ENCODE measurements at places on chromosomes 2 and 18. TPM values are rescaled to one million over a fixed set of nuclear protein-coding genes. Genes with fewer than 3 reads are reported as not detected.

DNA sequence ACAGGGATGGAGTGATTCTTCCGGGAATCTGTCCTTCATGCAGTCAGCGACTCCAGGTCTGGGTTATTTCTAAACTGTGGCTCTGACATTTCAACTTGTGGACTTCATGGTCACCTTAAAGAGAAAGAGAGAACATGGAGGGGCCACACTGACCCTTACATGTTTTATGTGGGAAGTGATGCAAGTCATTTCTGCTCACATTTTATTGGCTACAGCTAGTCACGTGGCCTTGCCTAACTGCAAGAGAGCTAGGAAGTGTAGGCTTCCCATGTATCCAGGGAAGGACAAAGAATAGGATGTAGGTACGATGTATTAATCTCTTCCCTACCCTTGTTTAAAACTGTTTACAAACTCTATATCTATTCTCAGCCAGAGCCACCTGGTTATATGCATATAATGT lies 30.3 kb upstream of the AFTPH start:
- H3K36me3 ChIP-seq = no peaks in the 10 kb centered on the region
- H3K4me3 ChIP-seq = no peak overlapping the region
- H3K4me1 ChIP-seq = peaks cover 4% of the 10 kb centered on the region

DNA sequence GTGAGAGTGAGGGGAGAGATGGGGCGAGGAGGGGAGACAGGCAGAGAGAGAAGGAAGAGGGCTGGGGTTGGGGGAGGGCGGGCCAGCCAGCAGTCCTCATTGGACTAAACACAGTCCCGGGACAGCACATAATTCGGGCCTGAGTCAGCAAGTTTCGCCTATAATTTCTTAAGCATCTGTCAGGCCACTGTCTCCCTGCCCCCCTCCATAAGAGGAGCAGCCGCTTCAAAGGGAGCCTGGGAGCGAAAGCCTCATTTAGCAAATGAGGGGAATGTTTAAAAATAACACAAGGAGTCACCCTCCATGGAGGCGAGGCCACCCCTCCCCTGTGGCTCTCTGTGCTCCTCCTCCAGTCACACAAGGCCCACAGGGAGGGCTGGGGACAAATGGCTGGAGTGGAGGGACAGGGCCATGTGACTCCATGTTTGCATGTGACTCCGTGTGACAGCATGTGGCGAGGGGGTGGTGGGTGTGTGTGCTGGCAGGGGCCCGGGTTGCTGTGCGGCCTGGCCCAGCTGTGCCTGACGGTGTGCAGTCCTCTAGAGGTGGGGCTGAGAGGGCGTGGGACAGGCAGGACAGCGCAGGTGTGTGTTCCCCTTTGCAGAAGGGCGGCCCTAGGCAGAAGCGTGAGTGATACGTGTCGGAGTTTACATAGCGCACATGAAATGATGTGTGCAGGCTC lies 162.4 kb downstream of the CELF4 start:
- H3K27me3 ChIP-seq = no peaks in the 10 kb centered on the region
- H3K36me3 ChIP-seq = no peaks in the 10 kb centered on the region
- H3K4me3 ChIP-seq = no peak overlapping the region

DNA sequence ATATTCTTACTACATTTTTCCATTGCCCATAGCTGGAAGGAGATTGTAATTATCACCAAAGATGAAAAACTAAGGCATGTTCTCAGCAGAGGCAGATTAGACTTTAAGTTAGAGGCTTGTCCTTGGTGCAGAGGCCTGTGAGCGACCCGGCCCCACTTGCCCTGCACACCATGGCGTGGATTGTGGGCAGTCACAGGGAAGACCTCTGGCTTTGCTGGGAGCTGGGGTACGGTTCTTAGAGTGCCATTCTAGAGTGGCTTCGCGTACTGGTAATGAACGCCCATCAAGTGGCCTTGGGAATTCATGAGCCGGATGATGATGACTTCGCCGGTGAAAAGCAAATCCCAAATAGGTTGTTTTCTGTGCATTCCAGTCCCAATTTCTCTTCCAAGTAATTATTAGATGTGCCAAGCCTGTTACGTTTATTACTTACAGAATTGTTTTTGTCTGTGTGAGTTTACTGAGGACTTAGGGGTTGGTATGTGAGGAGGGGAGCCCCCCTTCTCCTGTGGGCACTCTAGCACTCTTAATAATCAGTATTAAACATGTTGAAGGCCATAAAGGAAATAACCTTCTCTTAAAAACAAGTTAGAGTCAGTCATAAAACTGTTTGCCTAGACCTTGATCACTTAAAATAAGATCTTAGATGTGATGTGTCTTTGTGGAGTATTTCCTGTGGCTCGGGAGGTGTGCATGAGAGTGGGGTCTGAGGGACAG lies 90.6 kb downstream of the LDLRAD4 start:
- no peak for DNase-seq
- no peak overlapping the region for H3K4me3 ChIP-seq
- no peaks in the 10 kb centered on the region for H3K27me3 ChIP-seq
- peak overlapping the region; percentile 49 for H3K27ac ChIP-seq
- H3K4me1 ChIP-seq = peaks cover 62% of the 10 kb centered on the region

- H3K27me3 ChIP-seq = peaks cover 43% of the 10 kb centered on the region
- H3K36me3 ChIP-seq = peaks cover 5% of the 10 kb centered on the region
- no peaks in the 10 kb centered on the region for H3K4me1 ChIP-seq
- DNase-seq = no peak
- H3K27ac ChIP-seq = no peak overlapping the region
Measured at GRCh38 chr2:237488901-237489860, 2.1 kb downstream of the MLPH start.

DNA sequence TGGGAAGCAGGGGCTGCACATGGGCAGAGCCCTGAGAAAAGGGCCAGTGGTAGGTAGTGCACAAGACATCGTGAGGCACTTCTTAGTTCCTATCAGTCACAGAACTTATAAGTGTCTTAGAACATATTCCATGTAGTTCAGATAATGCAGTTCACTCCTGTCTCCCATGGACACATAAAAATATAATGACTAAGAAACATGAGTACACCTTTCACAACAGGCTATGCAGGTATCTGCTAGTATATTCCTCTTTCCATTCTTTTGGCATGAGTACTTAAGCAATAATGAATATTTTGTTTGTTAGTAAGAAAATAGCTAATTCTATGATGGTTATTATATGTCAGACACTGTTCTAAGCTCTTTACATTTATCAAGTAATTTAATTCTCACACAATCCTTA lies 808.4 kb downstream of the BCL11A start:
- no peak overlapping the region for H3K27ac ChIP-seq
- no peaks in the 10 kb centered on the region for H3K4me1 ChIP-seq
- no peaks in the 10 kb centered on the region for H3K27me3 ChIP-seq
- no peak for DNase-seq

- no peak overlapping the region for H3K27ac ChIP-seq
- no peak overlapping the region for H3K4me3 ChIP-seq
- peaks cover 15% of the 10 kb centered on the region for H3K27me3 ChIP-seq
- no peaks in the 10 kb centered on the region for H3K36me3 ChIP-seq
- DNase-seq = no peak
Measured at GRCh38 chr2:237213315-237214022, 127.8 kb downstream of the COPS8 start.

- H3K4me3 ChIP-seq = no peak overlapping the region
- H3K27ac ChIP-seq = no peak overlapping the region
- no peaks in the 10 kb centered on the region for H3K36me3 ChIP-seq
- no peaks in the 10 kb centered on the region for H3K27me3 ChIP-seq
Measured at GRCh38 chr2:145845923-145846322, 1326.0 kb upstream of the ZEB2 start.

DNA sequence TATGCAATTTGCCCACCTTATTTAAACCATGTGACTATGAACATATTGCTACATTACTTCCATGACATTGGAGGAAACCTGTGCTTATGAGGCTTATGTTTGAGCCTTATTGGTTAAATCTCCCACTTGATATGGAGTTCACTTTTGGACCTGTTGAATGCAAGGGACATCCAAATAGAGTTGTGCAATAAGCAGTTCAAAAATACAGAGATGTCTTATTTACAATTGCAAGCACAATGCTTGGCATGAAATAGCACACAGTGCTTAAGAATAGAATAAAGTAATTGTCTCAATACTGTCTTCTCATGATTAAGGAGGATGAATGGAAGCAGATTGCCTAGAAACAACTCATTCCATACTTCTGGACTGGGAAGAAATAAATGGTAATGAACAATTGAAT lies 793.5 kb downstream of the METTL4 start:
- H3K4me1 ChIP-seq = no peaks in the 10 kb centered on the region
- DNase-seq = no peak
- no peaks in the 10 kb centered on the region for H3K36me3 ChIP-seq

Gene ATP6V1C2
- not detected for total RNA-seq

Gene SKOR2
- not detected for total RNA-seq

DNA sequence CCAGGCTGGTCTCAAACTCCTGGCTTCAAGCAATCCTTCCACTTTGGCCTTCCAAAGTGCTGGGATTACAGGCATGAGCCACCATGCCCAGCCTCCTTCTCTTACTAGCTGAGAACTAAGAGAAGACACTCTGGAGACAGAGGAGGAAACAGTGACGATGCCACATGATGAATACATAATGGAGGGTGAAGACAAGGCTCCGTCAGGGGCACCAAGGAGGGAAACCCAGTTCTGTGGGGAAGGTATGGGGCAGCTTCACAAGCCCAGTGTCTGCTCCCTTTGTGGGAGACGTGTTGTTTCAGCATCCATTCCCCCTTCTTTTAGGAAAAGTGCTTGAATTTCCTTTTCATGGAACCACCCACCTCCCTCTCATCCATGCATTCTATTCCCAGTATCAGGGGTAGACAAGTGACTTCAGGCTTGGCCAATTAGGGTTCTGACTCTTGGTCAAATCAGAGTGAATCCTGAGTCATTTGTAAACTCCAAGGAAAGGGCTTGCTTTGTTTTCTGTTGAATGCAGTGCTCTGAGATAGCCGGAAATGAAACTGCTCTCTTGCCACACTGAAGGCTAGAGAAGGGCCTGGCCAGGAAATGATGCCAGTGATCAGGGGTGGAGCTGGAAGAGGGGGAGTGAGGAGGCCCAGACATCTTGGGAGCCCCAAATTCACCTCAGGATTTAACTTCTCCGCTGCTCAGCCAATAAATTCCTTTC lies 23.7 kb downstream of the TMEM127 start:
- no peaks in the 10 kb centered on the region for H3K27me3 ChIP-seq
- H3K4me3 ChIP-seq = peak overlapping the region; percentile 50
- H3K36me3 ChIP-seq = peaks cover 7% of the 10 kb centered on the region

DNA sequence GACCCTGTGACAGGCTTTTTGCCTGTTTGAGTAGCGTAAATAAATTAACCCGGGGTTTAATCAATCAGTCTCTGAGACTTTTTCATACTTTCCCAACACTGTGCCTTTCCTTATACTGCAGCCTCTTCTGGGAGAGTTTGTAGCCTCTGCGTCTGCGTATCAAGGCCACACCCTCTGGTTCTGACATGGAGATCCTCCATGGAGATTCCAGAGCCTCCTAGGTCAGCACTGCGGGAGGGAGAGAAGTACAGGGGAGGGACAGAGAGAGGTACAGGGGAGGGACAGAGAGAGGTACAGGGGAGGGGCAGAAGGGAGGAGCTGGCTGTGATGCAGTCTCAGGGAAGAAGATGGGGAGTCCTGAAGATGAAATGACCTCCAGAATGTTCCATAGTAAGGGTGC lies 166.0 kb downstream of the ARL4C start:
- peaks cover 26% of the 10 kb centered on the region for H3K4me1 ChIP-seq
- H3K4me3 ChIP-seq = no peak overlapping the region
- no peaks in the 10 kb centered on the region for H3K27me3 ChIP-seq
- no peak overlapping the region for H3K27ac ChIP-seq
- no peaks in the 10 kb centered on the region for H3K36me3 ChIP-seq
- no peak for DNase-seq

DNA sequence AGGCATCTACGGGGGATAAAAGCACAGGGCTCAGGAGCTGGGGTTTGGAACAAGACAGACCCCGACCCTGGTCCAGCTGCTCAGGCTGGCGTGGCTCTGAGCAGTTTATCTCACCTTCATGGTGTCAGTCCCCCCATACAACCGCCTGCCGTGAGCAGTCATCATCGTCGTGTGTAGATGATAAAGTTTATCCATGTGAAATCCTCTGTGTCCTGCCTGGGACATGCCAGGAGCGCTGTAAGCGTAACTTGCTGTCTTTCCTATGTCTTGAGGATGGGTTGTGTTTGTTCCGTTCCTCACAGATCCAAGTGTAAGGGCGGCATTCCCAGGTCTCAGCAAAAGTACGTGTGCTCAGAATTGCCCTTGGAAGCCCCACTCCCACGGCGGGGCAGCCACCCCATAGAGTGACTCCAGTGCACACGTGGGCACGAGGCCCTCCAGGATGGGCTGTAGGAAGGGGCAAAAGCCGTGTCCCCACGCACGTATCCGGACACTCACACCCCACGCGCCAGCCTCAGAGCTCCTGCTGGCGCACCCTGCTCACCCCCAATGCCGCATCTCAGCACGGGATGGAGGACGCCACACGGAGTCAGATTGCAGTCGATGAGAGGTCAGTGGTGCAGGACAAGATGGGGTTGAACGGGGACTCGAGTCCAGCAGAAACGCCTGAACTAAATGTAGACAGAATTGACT lies 50.9 kb downstream of the ADI1 start:
- H3K27ac ChIP-seq = no peak overlapping the region
- no peak for DNase-seq
- no peak overlapping the region for H3K4me3 ChIP-seq
- H3K36me3 ChIP-seq = no peaks in the 10 kb centered on the region
- H3K4me1 ChIP-seq = no peaks in the 10 kb centered on the region

Gene ARHGAP25
- total RNA-seq = 61.5 TPM

Gene RAX
- total RNA-seq = not detected

Gene SH3RF3
- total RNA-seq = 2.3 TPM

Gene RFX8
- not detected for total RNA-seq

DNA sequence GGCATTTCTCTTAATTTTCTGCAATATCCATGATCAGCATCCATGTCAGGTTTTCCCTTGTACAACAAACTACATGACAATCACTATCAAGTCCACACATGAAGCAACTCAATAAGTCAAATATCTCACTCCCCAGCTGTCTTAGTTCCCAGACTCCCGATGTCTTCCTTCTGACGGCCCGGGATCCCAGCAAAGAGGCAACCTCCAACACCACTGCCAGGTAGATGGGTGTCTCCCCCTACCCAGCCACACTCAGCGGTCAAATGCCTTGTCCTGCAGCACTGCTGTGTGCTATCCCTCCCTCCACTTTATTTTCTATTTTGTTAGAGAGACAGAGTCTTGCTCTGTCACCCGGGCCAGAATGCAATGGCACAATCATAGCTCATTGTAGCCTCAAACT lies 23.3 kb downstream of the TRABD2A start:
- H3K4me1 ChIP-seq = peaks cover 93% of the 10 kb centered on the region
- H3K27ac ChIP-seq = peak overlapping the region; percentile 93
- H3K4me3 ChIP-seq = no peak overlapping the region
- no peak for DNase-seq

DNA sequence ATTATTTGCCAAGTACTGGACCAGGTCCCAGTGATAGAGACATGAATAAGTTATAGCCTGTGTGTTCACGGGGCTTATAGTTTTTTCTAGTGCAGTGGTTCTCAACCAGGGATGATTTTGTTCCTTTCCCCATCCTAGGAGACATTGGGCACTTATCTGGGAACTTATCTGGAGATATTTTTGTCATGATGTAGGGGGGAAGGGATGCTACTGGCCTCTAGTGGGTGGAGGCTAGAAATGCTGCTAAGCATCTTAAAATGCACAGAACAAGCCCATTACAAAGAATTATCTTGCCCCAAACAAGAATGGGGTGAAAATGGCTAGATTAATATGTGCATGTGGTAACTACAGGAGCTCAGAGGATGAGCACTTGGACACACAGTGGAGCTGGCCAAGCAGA lies 75.2 kb downstream of the KLHL29 start:
- no peaks in the 10 kb centered on the region for H3K36me3 ChIP-seq
- H3K4me3 ChIP-seq = no peak overlapping the region
- no peak overlapping the region for H3K27ac ChIP-seq
- peaks cover under 1% of the 10 kb centered on the region for H3K4me1 ChIP-seq

Gene VAMP5
- total RNA-seq = 29.4 TPM

Data from activated CD8-positive, alpha-beta T cell treated with anti-CD3 and anti-CD28 coated beads for 36 hours (primary cell).